ENCODE measurements at places on chromosomes 2 and 18.

- DNase-seq, result no peak
Measured at GRCh38 chr2:56590611-56591010, 406.8 kb downstream of the CCDC85A start.

DNA sequence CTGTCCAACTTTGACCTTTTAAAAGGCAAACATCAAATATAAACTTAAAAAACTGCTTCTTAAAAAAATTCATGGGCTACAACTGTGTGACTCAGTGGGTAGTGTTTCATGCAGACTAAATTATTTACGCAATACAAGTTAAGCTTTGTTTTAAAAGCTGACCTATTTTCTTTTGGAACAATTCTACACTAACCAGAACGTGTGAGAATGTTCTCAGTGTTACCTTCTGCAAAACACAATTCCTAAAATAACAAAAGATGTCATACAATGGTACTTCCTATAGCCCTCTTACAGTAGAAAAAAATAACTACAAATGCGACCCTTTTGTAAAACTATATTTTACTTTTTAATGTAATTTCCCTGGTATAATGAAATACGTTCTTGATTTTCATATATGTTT is 793.8 kb upstream of the FSHR start:
- no peak for DNase-seq

DNA sequence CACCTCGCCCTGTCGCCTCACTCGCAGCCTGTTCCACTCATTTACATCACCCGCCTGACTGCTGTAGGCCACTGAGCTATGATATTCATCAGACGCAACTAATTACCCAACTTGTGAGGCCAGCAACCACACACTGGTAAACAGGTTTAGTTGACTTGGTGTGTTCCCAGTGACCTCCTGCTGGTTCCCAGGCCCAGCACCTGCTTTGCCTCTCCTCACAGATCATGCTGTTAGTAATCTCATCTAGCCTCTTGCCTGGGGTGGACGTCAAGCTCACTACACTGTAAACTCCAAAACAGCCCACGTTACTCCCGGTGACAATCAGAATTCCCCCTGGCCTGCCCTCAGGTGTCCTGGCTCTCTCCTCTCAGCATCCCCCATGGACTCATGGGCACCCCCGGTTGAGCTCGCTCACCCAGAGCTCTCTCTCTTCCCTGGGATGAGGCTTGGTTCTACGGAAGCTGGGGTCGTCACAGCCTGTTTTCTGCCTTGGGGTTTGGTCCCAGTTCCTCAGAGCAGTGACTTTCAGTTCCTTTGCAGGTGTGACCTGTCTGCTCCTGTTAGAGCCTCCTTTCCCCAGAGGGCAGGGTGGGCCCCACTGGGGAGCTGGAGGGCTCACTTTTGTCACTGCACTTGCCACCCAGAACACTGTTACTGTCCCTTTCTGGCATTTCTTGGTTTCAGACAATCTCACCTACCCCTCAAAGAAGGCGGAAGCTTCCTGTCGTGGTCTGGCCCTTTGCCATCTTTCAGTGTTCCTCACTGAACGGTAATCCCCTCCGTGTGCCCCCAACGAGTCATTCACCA is 40.3 kb downstream of the INPP5D start:
- DNase-seq, result no peak

DNA sequence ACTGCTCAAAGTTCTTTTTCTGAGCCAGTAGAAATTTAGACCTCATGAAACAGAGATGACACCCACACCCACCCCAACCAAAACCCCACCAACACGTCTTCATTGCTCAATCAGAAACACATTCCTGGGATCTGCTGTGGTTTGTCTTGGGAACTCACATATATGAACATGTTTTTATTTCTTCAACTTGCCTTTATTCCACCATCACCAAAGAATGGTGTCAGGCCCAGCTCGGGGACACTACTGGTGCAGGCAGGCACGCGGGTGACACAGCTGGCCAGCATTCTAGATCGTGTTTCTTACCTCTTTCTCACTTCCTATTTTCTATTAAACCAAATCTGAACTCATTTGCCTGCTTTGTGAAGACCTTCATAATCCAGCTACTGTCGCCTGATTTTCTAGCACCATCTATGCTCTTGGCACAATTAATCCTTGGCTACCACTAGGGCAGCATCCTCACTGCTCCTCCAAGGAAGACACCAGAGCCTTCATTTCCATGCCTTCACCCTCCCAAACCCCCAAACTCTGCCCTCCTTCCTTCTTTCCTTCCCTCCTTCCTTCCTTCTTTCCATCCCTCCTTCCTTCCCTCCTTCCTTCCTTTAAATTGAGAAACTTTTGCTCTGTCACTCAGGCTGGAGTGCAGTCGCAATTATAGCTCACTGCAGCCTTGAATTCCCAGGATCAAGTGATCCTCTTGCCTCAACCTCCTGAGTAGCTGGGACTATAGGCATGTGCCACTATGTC is 157.1 kb downstream of the BCL2 start:
- DNase-seq, result peak; percentile 40

DNA sequence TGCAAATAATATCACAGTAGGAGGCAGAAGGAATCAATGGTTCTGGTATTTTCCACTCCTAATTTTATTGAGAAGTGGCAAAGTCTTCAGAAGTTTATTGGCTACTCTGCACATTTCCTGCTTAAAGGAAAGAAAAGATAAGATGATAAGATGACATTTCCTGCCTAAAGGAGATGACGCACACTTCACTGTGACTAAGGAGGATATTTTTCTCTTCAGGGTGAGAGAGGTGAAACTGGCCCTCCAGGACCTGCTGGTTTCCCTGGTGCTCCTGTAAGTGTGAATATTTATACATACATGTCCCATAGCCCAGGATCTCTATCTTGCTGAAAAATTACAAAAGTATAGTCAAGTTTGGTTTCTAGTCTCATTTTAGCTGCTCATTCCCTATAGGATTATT is 27.9 kb downstream of the COL3A1 start:
- DNase-seq, result peak; percentile 23

DNA sequence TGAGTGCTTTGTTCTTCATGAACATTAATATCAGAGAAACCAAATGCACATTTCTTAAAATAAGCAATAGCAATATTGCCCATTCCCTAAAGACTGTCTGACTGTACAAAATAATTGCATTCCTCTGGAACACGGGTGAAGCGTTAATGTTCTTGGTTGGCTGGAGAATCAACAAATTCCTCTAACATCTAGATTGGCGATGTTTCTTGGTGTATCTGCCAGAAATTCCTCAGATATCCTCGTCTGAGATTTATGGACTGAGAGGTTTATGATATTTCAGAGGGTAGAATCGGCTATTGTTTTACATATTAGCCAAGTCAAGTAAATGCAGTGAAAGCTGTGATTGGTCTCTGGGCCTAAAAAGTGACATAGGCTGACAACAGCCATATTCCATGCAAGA is 27.1 kb upstream of the SPTBN1 start:
- no peak for DNase-seq

GRCh38 chr2:74502720-74503505 is 3.5 kb upstream of the LBX2 start:
- DNase-seq, result peak; percentile 77

GRCh38 chr2:143559147-143559546 is 429.9 kb downstream of the ARHGAP15 start:
- no peak for DNase-seq

GRCh38 chr2:239943991-239944631 is 81.0 kb downstream of the NDUFA10 start:
- no peak for DNase-seq

GRCh38 chr2:21451403-21451802 is 327.6 kb downstream of the TDRD15 start:
- DNase-seq, result no peak

- peak; percentile 73 for DNase-seq
Measured at GRCh38 chr18:33836564-33836963, 258.5 kb downstream of the ASXL3 start.

DNA sequence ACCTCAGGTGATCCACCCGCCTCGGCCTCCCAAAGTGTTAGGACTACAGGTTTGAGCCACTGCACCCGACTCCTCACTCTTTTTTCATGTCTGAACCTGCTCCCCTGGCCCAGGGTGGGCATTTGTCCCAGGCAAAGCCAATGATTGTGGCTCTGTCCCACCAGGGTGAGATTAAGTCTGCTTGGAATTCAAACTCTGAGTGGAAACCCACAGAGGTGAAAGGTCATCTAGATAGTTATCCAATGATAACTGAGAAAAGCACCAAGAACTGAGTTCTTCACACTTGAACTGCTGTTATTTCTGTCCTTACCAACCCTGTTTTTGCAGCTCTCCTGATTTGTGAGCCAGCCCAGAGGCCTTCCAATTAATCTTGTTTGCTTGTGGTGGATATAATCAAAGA is 62.4 kb upstream of the ACVR1 start:
- DNase-seq, result no peak

- DNase-seq, result no peak
Measured at GRCh38 chr2:61816480-61817355, 37.1 kb downstream of the FAM161A start.

GRCh38 chr18:57433934-57434535 is 1.1 kb upstream of the ONECUT2 start:
- DNase-seq, result peak; percentile 71

DNA sequence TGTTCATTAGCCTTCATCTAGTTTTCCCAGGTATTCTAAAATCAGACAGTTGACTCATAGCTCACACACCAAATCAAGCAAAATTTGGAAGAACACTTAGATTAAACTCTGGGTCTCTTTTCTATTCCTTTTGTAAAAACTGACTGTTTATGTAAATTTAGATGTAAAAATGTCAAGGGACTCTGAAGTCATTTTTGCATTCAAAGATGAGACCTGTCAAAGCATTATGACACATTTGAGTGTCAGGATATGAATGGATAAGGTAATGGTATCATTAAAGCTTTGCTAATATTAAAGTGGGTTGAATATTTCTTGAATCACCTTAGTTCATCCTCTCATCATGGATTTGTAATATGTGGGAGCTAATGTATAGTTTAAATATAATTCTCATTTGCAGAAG is 348.1 kb upstream of the NRXN1 start:
- DNase-seq, result no peak

GRCh38 chr2:150383587-150383986 is 103.9 kb downstream of the RND3 start:
- no peak for DNase-seq

GRCh38 chr2:11013196-11013595 is 101.5 kb downstream of the KCNF1 start:
- DNase-seq, result no peak

- no peak for DNase-seq
Measured at GRCh38 chr2:144452169-144452988, 67.5 kb downstream of the ZEB2 start.

DNA sequence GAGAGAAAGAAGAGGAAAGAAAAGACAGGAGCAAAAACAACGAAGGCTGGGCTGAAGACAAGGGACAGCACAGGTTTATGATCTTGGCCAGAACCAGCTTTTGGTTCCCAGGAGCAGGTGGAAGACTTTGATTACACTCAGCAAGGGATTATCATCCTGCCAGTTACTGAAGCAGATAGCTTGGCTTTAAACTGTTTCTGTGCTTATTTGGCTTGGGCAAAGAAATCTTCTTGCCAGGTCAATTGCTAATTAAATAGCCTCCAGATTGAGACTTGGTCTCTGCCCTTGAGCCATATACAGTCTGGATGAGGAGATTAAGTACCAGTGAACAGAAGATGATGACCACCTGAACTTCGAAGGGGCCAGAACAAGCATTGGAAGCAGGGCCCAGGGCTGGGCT is 22.3 kb upstream of the GRP start:
- no peak for DNase-seq

DNA sequence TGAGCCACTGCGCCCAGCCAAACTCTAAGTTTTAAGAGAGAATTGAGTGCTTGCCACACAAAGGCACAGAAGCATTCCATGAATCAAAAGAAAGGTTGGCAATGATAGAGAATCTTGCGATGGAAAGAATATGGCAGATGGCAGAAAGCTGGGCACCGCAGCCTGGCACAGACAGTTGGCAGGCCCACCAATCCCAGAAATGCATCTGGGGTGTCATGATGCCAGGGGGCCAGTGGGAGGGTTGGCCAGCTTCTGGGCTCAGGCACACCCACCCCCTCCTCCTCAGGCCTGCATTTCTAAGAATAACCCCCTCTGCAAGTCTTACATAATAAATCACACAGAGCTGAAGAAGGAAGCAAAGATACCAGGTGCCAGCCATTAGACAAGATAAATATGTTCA is 19.6 kb downstream of the ZNF2 start:
- DNase-seq, result no peak

GRCh38 chr18:23163786-23164533 is 28.7 kb downstream of the CABLES1 start:
- DNase-seq, result no peak

GRCh38 chr2:202023198-202023903 is 10.3 kb upstream of the FZD7 start:
- no peak for DNase-seq

- no peak for DNase-seq
Measured at GRCh38 chr18:62767321-62767720, 52.0 kb downstream of the PHLPP1 start.

DNA sequence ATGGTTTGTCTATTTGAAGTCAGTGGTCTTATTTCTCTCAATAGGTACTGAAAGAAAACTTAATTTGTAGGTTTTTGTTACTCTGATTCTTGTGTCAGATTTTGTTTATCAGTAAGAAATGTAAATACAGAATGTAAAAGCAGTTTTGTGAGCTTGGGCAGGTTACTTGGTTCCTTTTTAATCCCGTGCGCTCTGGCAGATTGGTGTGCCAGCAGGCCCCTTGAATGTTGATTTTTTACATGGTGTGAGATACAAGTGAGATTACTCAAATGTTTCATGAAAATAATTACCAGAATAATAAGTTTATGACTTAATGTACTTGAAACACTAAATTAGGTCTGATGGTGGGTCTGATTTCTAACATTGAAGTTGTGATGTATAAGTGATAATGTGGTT is 13.4 kb downstream of the HNRNPA3 start:
- peak; percentile 30 for DNase-seq

- DNase-seq, result no peak
Measured at GRCh38 chr2:197086500-197086899, 160.0 kb upstream of the PGAP1 start.

- DNase-seq, result peak; percentile 31
Measured at GRCh38 chr18:49399003-49399402, 61.4 kb downstream of the DYM start.

DNA sequence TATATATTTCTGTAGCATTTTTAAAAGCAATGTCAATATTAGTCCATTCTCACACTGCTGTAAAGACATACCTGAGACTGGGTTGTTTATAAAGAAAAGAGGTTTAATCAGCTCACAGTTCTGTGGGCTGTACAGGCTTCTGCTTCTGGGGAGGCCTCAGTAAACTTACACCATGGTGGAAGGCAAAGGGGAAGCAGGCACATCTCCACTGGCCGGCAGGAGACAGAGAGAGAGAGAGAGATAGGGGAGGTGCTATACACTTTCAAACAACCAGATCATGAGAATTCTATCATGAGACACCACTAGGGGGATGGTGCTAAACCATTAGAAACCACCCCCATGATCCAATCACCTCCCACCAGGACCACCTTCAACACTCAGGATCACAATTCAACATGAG is 43.1 kb downstream of the CHMP3 start:
- peak; percentile 39 for DNase-seq

Measured in DMS53 (cell line).